Heart right ventricle (tissue), 16 donors: ENCODE measurements at places on chromosomes 5 and 9. TPM values are rescaled to one million over a fixed set of nuclear protein-coding genes. Genes with fewer than 3 reads are reported as not detected.

SEMA6A gene
- 9.5 TPM for total RNA-seq

DNA sequence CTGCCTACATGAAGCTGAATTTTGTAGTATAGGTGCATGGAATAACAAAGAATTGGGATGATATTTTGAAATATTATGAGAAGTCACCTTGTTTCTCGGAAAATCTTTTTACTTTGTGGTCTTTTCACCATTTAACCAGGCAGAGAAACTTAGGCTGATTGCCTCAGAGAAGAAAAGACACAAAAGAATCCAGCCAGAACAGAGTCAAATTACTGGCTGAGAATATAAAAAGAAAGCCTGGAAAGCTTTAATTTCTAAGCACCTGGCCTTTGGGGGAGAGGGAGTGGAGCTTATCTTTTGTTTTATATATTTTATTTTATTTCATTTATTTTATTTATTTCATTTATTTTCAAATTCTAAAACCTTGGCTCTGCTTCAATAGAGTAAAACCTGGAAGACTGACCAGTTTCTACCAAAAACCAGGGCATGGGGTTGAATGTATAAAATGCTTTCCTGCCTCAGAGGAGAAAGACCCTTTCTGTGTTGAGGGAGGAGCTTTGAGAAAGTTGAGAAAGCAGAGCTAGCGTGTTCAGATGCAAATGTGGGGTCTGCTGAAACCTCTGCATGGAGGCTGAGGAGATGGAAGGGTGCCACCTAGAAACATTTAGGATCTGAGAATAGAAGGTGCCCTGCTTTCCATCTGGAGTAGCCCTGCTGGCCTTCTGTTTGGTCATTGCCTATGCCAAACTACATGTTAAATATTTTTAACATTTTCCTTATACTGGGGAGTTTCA, 81.6 kb downstream of the NREP start:
- H3K36me3 ChIP-seq = no peaks in the 10 kb centered on the region
- no peaks in the 10 kb centered on the region for H3K27me3 ChIP-seq
- no peak overlapping the region for H3K27ac ChIP-seq
- H3K4me3 ChIP-seq = no peak overlapping the region

DNA sequence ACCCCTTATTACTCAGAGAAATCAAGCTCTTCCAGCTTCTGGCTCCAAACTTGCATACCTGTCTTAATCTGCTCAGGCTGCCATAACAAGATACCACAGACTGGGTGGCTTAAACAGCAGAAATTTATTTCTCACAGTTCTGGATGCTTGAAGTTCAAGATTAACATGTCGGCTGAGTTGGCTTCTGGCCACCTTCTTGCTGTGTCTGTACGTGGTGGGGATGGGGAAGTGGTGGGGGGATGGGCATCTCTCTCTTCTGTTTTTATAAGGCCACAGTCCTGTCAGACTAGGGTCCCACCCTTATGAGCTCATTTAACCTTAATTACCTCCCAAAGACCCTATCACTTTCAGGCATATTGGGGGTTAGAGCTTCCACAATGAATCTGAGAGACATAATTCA, 140.5 kb downstream of the SV2C start:
- H3K4me3 ChIP-seq = no peak overlapping the region
- no peaks in the 10 kb centered on the region for H3K4me1 ChIP-seq
- no peak for DNase-seq
- H3K36me3 ChIP-seq = no peaks in the 10 kb centered on the region
- no peaks in the 10 kb centered on the region for H3K27me3 ChIP-seq

DNA sequence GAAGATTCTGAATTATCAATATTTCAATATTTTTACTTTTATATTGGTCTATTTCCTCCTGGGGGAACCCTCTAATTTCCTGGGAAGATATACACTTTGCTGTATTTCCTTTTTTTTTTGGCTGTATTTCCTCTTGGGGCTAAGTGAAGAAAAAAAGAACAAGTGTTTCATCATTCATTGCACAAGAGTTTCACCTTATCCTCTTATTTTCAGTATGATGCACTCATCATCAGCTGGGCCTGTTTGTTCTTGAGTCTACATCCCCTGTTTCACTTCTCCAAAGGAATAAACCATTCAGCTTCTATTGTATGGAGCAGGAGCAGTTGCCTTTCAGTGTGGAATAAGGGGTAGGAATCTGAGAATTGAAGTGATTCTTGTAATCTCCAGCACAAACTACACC, 210.8 kb downstream of the FAM170A start:
- H3K36me3 ChIP-seq = no peaks in the 10 kb centered on the region
- H3K27me3 ChIP-seq = no peaks in the 10 kb centered on the region
- H3K27ac ChIP-seq = no peak overlapping the region
- H3K4me3 ChIP-seq = no peak overlapping the region

GRCh38 chr9:78441396-78441795, 144.5 kb downstream of the PSAT1 start:
- no peak for DNase-seq
- H3K4me3 ChIP-seq = no peak overlapping the region
- H3K27ac ChIP-seq = no peak overlapping the region

DNA sequence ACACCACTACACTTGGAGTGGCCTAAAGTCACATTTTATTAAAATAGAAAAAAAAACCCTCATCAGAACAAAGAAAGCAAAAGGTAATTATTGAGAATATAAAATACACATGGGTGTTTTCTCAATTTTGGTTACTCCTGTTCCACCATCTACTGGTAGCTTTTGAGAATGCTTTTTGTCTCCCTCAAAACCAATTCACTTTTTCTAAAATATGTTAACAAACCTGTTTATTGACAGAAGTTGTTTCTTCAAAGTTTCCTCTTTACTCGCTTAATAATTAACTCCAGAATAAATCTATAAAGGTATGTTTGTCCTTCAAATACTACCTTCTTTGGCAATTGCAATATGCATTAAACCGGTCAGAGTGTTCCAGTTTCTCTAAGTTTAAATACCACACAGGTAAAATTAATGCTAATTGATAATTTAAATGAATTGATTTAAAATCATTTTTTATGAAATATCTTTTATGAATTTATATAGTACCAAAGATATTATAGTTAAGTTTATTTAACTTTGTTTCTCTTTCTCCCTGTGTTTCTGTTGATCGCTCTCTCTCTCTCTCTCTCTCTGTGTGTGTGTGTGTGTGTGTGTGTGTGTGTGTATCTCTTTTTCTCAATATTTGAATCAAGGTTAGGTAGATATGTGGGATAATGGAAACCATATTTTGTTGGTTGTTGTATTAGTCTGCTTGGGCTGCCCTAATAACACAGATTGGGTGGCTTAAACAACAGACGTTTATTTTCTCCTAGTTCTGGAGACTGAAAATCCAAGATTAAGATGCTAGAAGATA, 487.4 kb downstream of the PRDM9 start:
- no peaks in the 10 kb centered on the region for H3K36me3 ChIP-seq
- no peaks in the 10 kb centered on the region for H3K4me1 ChIP-seq
- no peak overlapping the region for H3K4me3 ChIP-seq
- H3K27me3 ChIP-seq = no peaks in the 10 kb centered on the region
- H3K27ac ChIP-seq = no peak overlapping the region
- no peak for DNase-seq

DNA sequence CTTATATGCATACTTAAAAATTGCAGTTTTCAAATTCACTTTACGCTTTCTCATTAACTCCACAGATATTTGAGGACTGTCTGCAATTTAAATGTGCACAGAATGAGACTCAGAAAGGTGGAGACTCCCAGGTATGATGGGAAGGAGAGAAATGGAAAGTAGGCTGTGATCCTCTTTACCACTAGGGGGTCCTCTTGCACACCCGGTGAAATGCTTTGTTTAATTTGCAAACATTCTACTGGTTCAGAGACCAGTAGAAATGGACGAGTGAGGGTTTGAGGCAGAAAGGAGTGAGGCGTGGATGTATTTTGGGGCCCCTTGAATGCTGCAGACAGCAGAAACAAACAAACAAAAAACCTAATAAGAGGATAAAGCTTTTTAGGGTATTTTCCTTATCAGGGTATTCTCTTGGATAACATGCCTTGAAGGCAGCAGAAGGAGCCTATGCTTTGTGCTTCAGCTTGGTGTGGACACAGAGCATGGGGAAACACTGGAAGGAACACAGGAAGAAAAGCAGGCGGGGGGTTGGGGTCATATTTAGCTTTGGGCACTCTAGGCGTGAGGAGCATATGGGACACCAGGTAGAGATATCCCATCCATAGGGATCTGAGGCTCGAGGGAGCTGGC, 410.1 kb downstream of the DMRT2 start:
- H3K27me3 ChIP-seq = no peaks in the 10 kb centered on the region
- H3K4me1 ChIP-seq = no peaks in the 10 kb centered on the region
- no peak for DNase-seq
- H3K36me3 ChIP-seq = no peaks in the 10 kb centered on the region
- H3K4me3 ChIP-seq = no peak overlapping the region

LCN9 gene
- not detected for total RNA-seq

- no peaks in the 10 kb centered on the region for H3K36me3 ChIP-seq
- no peaks in the 10 kb centered on the region for H3K27me3 ChIP-seq
- H3K27ac ChIP-seq = peak overlapping the region; percentile 76
- DNase-seq = peak; percentile 31
- H3K4me1 ChIP-seq = peaks cover 15% of the 10 kb centered on the region
These were observed 992 bp downstream of the SETD9 start for GRCh38 chr5:56910210-56910965.

MYMK gene
- not detected for total RNA-seq

DNA sequence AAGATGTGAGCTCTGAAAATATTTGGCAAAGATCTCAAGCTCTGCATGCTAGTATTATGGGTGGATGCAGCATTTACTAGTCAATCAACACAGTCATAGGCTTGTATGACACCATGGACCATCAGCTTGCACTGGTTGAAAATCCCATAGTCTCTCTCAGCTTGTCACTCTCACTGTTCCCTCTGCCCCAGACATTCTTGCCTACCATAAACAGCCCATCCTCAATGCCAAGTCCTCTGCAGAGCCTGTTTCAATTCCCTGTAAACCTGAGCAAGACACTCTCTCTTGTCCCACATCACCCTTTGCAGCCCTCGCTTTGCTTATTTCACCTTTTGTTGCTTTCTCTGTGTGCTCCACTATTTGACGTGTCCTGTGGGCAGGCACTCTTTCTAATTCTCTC, 264.6 kb downstream of the ICE1 start:
- H3K36me3 ChIP-seq = no peaks in the 10 kb centered on the region
- peaks cover 28% of the 10 kb centered on the region for H3K4me1 ChIP-seq
- H3K4me3 ChIP-seq = no peak overlapping the region
- no peak for DNase-seq
